ENCODE measurements at places on chromosomes 2 and 18.

- no peak for DNase-seq
Observed at GRCh38 chr2:175025946-175026345, 20.8 kb upstream of the CHN1 start.

DNA sequence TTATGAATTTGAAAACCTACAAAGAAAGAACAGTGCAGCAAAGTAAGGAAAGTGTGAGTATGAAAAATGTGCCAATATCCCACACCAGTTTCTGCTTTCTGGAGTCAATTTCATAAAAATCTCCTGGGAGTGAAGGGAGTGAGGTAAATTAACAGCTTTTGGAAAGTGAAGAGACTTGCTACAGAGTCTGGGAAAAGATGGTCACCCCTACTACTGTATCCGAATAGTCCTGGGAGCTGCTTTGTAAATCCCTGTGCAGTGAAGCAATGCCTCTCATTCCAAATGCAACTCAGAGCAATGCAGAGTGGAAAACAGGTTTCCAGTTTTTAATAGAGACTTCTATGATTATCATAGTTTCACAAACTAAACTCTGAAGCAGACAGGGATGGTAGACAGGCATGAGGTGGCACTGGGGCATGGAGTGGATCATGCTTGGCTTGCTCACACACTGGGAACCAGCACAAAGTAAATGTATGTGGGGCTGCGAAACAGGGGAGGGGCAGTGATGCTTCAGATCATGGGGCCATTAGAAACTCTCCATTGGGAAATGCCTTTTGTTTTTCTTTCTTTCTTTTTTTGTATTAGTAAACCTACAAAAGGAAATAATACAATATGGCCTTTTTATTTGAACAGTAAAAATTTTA, 10.6 kb downstream of the COL5A2 start:
- DNase-seq = no peak

- DNase-seq = no peak
Observed at GRCh38 chr2:85830645-85831044, 58.1 kb downstream of the ST3GAL5 start.

DNA sequence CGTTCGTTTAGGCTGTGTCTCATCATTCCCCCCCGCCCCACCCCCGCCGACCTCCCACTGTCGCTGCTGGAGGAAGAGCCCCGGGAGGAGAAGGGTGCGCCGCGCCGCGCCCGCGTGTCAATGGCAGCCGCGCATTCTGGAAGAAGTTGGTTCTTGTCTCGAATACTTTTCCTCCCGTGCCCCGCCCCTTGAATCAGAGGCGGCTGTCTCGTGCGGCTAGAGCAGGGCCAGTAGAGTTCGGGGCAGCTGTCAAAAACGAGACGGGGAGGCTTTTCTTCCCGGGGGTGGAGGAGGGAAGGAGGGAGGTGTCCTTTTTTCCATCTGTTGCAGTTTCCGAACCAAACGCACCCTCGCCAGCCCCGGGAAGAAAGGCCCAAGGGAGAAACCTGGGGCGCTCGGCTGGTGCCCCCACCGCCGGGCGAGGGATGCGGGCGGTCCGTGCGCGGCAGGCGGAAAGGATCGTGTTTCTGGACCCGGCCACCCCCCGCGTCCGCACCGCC, 410 bp upstream of the TGIF1 start:
- peak; percentile 82 for DNase-seq

DNA sequence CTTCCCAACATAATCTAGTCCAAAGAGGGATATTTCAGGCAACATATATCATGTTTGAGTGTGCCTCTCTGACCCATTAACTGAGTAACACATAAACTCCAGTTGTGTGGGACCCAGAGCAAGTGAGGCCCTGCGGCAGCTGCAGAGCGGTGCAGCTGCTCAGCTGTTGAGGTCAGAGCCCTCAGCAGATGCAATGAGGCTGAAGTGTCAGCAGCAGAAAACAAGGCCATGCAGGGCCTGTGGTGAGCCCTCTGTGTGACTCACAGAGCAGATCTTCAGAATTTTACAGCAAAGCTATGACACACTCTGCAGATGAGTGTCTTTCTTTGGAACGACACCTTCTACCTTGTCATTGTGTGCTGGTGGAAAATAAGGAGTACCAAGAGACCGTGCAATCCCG, 168.5 kb downstream of the CBLN2 start:
- no peak for DNase-seq

DNA sequence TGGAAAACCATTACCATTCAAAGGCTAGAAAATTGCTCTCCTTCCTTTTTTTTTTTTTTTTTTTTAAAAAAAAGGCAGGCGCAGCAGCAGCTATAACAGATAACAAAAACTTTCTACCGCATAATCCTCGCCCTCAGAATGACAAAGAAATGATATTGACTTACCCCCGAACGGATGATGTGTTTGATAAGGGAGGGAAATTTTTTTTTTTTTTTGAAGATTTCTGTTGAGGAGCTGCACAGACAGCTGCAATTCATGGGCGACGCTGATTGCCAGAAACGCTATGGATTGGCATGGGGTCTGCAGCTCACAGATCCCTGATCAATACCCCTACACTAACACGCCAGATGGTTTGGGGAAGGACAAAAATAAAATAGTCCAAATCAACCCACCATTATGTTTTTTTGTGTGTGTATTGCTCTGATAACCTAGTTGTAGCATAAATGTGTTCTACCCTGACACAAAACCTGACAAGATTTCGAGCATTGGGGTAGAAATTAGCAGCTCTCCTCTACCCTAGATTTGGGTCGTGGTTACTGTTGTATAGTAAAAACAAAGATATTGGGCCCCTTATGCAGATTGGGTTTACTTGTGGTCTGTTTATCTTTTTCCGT, 3.6 kb upstream of the ONECUT2 start:
- DNase-seq = no peak

GRCh38 chr2:139917690-139918384, 1137.6 kb upstream of the NXPH2 start:
- no peak for DNase-seq

DNA sequence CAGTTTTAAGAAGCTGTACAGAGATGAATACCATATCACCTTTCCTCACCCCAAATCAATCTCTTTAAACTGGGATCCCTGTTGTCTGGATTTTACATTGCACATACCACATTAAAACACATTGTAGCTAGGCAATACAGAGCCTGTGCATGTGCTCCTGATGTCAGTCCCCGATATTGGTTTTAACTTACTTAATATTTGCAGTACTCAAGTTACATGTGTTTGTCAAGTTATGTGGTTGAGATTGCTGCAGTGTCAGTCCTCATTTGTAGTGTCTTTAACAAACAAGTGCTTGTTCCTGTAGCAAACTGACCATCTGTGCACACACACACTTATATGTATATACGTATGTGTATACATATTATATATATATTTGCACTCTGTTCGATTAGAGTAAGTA, 10.4 kb upstream of the UBE2E3 start:
- DNase-seq = no peak

- DNase-seq = no peak
Observed at GRCh38 chr2:197134206-197134605, 176.4 kb downstream of the ANKRD44 start.

- DNase-seq = no peak
Observed at GRCh38 chr2:164644036-164644700, 22.9 kb upstream of the GRB14 start.

All from stimulated activated naive CD8-positive, alpha-beta T cell treated with anti-CD3 and anti-CD28 coated beads, Interleukin-15, Interleukin-2, amounts not matched to agents 100 U/mL and 50 U/mL, for 24 hours (primary cell).